Endothelial cell (in vitro differentiated cells): ENCODE measurements at places on chromosomes 2 and 18.
A peak's percentile ranks its signal among the peaks of the same experiment; 100 is the strongest.

- no peak for DNase-seq
Observed at GRCh38 chr2:159942146-159942545, 120.3 kb downstream of the PLA2R1 start.

GRCh38 chr2:194223218-194223617 lies 1433.8 kb upstream of the SLC39A10 start:
- no peak for DNase-seq

DNA sequence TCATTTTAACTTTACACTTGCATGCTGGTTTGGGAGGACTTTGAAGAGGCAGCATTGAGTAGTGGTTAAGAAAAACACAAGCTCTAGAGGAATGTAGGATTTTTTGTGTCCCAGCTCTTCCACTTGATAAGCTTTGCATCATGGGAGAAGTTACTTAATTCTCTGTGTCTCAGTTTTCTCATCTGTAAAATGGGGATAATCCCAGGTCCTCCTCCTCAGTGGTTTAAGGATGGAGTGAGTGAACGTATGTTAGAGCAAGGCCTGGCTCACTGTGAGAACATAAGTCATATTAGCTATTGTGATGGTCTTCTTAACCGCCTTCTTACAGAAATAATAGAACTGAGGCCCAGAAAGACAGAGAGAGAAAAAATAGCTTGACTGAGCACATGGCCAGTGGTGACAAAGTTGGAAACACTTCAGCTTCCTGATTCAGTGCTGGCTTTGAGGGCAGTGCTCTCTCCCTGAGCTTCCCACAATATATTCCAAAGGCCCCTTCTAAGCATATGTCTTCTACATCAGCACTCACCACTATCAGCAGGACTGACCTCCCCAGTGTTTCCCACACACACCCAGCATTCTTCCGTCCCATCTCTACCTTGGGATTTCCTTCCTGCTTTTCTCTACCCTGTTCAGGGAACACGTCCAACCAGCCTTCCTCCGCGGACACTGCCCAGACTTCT lies 214.9 kb upstream of the TNP1 start:
- DNase-seq: peak; percentile 4

GRCh38 chr2:210480764-210481163 lies 4.2 kb upstream of the LANCL1 start:
- no peak for DNase-seq

DNA sequence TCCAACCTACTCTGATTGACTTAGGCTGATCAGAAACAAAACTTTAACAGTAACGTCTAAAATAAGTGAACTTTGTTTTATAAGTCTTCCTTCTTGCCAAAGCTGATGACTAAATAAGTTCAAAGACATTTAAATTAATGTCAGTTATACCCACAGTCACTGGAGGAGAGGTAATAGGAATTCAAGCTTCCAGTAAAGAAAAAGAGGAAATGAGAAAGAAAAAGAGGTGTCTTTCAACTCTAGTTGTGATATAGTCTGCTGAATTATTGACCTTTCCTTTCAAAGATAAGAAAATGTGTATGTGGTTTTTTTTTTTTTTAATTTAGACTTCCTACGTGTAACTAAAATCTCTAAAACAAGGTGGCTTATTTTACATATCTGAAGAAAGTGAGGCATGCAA lies 191.5 kb downstream of the SLC8A1 start:
- DNase-seq: no peak

GRCh38 chr2:200302940-200303727 lies 3.4 kb upstream of the SPATS2L start:
- no peak for DNase-seq

DNA sequence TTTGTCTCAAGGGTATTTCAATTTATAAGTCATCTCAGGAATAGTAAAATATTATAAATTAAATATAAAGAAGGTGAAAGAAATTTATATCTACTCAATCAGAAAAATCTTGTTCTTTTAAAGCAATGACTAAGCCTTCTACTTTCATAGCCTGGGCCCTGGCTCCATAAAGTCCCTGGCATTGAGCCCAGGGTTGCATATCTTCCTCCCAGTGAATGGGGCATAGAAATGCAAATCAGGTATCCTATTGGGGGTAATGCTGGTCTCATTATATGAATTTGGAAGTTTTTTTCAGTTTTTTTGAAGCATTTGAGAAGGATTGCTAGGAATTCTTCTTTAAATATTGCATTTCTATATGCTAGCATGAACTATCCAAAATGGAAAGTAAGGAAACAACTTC lies 73.9 kb upstream of the MC2R start:
- no peak for DNase-seq

GRCh38 chr2:233227346-233227978 lies 24.0 kb upstream of the ATG16L1 start:
- no peak for DNase-seq

DNA sequence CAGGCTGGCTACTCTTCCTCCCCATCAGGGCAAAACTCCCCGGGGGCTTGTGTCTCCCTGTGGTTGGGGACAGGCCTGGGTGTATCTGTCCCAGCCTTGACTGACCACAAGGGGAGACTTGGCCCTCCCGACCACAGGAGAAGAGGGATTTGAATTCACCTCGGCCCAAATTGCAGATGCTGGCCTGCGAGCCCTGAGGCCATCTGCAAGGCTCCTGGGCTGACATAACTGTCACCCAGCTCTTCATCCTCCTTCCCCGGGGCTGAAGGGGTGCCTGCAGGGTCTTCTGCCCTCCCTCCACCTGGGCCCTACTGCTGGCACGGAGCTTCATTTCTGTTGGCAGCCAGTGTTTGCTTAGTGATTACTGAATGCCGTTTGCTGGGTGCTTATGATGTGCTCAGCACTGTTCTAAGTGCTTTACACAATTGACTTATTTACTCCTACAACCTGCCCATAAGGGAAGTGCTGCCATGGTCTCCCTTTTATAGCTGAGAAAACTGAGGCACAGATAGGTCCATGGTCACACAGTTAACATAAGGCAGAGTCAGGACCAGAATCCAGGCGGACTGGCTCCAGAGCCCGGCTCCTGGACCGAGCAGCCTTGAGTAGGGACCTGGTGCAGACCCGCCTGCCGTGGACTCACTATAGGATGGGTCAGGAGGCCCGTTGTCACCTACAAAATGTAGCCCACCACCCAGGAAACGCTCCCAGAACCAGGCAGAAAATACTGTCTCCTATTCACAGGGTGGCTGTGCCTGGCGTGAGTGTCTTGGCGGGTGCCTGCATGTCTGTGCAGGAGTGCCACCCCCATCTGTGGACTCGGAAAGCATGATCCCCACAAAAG lies 18.9 kb downstream of the STEAP3 start:
- DNase-seq: no peak

GRCh38 chr2:224736227-224736626 lies 20.1 kb upstream of the CCDC195 start:
- DNase-seq: no peak

DNA sequence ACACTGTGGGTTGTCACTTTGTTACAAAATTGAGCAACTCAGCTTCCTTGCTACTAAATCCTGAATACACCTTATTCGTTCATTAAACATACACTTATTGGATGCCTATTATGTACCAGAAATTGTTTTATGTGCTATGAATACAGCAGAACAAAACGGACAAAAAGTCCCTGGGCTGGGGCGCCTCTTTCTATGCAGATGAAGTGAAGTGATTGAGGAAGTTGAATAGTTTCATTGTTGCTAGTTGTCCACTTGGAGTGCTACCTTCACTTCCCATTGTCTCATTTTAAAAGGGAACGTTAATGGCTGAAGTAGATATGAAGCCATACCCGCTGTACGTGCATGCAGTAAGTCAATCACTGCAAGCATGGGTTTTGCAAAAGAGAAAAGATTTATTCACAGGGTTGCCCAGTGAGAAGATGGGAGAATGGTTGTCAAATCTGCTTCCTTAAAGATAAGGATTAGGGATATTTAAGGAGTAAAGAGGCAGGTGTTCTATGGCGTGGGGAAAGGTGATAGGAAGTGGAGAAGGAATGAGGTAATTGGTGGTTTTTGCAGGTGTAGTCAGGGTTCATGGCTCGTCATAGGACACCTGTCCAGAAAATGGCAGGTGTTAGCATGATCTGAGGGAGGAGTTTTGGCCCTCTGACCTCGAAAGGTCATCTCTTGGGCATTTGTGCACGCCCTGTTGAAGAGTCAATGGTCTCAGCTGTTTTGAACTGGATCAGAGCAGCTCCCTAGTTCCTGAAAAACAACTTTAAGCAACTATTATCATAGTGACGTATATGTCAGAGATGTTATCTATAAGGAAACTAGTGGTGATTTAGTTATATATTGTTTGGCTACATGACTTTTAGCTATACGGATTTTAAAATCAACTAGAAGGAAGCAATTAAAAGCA lies 23.5 kb downstream of the TRPM8 start:
- no peak for DNase-seq

- no peak for DNase-seq
Observed at GRCh38 chr2:210363261-210363660, 48.3 kb upstream of the MYL1 start.

DNA sequence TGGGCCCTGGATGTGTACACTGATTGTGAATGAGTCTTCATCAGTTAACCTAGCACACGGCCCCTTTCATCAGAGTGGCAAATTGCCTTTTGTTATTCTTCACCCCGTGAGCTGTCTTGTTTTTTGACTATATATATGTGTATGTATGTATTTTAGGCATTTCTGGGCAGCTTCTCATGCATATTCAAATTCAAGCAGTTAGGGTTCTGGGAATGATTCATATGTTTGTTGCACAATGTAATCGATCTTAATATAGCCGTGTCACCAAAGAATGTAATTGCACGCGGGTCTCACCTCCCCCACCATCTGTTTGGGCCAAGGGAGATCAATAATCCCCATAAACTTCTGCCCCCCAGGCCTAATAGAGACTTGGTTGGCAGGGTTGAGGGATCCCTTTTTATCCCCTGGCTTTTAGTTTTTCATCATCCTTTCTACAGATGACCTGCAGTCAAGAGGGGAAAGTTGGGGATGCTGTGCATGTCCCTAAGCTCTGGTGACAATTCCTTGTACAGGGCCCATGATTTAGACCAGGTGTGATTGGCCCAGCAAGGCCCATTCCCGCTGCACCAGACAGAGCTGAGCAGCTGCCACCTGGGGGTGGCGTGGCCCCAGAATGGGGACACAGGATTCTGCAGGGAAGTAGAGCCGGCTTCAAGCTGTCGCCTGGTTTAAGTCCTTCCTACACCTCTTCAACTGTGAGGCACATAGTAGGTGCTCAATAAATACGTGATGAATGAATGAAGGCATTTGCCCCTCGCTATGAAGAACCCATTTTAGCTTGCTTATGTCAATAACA lies 19.2 kb downstream of the KCNF1 start:
- no peak for DNase-seq

GRCh38 chr18:49953391-49953790 lies 140.1 kb upstream of the ACAA2 start:
- DNase-seq: no peak

GRCh38 chr18:44180683-44181082 lies 500.0 kb upstream of the SETBP1 start:
- DNase-seq: no peak

DNA sequence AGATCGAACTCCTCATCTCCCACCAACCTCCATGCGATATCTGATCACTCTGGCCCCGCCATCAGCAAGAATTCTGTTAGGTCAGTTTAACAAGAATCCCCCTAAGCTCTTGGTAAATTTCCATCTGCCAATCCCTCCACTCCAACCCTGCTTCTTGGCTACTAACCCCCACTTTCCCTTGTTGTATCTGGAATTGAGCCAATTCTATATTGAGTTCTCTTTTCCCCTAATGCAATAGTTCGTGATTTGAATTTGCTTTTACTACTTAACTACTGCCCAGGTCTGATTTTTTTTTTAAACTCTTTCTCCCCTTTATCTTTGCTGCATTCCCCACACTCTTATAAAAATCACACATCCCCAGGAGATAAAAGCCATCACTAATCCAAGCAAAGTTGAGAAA lies 159.3 kb upstream of the STK17B start:
- no peak for DNase-seq

- no peak for DNase-seq
Observed at GRCh38 chr2:120477831-120478481, 132.0 kb downstream of the INHBB start.

DNA sequence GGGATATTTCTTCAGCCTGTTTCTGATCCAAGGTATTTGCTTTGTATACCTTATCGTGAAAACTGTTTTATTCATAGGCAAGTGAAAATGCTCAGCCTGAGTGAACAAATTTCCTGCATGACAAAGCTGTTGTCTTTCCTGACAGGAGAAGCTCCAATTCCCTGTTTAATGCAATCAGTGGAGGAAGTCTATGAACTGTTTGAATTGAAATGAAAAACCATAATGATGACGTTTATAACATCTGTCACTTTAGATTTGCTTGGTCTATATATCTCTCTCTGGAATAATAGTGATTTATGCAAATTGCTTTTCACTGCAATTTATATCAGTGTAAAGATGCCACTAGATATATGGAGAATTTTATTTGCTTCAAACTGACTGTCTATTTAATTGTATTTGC lies 239.4 kb upstream of the HNMT start:
- no peak for DNase-seq

DNA sequence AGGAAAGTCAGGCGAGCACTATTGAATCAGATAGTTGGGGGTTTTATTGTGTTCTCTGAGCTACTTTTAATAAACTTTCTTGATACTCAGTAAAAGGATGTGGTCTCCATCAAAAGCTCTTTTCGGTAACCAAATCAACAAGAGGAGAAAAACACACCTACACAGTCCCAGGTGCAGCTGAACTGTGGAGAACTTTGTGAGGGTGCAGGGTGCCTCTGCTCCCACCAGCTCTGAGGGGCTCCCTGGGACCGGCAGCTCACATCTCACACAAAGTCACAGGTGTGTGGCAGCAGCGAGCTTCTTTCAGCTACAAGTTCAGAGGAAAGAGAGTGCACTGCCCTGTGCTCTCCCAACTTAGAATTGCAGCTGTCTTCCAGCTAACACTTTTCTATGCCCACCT lies 650.4 kb downstream of the RNF144A start:
- DNase-seq: no peak

GRCh38 chr2:121536850-121537557 lies 6.3 kb downstream of the RNU4ATAC start:
- no peak for DNase-seq

DNA sequence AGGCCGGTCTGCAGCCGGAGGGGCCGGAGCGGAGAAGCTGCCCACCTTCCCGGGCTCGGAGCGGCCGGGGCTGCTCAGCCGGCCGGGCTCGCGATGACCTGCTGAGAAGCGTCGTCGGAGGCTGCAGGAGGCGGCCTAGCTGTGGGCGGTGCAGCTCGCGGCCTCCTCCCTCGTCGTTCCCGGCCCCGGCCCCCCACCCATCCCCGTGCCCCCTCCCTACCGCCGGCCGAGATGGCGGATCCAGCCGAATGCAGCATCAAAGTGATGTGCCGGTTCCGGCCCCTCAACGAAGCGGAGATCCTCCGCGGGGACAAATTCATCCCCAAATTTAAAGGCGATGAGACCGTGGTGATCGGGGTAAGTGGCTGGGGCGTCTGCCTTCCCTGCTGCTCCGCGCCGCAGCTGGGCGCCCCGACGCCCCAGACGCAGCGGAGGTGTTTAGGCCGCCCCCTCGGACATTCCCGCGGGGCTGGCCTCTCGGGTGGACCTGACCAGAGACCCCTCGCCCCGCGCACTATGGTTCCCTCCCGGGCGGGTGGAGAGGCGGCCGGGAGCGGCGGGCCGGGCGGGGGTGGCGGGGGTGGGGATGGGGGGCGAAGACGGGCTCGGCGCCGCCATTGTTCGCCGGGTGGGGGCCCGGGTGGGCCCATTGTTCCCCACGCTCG lies 492 bp downstream of the KIF5C start:
- no peak for DNase-seq

GRCh38 chr2:134892282-134893035 lies 26.2 kb upstream of the CCNT2 start:
- no peak for DNase-seq

- no peak for DNase-seq
Observed at GRCh38 chr2:121360566-121361300, 75.7 kb upstream of the TFCP2L1 start.
